ENCODE measurements at places on chromosomes 5 and 9.
A peak's percentile ranks its signal among the peaks of the same experiment; 100 is the strongest.

- DNase-seq = no peak
These were observed 312.3 kb downstream of the MED10 start for GRCh38 chr5:6066016-6066415.

DNA sequence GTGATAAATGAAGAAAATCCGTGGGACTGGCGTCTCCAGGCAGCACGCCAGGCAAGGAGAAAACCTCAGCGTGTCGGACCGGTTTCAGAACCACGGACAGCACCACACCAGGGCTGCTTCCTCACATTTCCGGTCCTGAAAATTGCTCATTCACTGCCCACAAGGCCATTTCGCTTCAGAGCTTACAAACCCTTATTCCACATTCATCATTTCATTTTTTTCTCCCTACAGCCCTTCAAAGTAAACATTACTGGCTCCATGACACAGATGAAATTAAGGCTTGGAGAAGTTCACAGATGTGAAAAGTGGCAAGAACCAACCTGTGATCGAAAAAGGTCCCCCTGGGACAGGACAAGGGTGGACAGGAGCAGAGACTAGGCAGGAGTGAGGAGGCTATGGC lies 1.5 kb upstream of the GPRIN1 start:
- peak; percentile 83 for DNase-seq

- DNase-seq = peak; percentile 72
These were observed 6.6 kb upstream of the NFIB start for GRCh38 chr9:14320271-14321181.

GRCh38 chr5:57695179-57695578 lies 212.6 kb upstream of the ACTBL2 start:
- no peak for DNase-seq

DNA sequence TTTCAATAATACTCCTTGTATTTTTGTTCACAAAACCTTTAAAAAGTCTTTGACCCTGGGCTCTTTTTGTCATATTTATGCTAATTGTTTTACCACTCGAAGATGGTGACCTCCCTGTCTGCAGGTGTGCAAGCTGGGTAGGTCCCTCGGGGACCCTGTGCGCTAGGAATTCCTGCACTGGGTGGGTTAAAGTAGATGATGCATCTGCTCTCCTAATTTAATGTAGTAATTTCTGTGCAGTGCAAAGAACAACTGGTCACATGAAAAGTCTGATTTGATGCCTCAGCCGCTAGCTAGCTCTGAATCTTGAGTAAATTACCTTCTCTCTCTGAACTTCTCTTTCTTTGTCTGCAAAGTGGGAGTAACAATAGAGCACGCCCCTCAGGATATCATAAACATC lies 139.1 kb upstream of the OTULINL start:
- DNase-seq = no peak

- no peak for DNase-seq
These were observed 19.9 kb downstream of the GDA start for GRCh38 chr9:72169178-72169577.

DNA sequence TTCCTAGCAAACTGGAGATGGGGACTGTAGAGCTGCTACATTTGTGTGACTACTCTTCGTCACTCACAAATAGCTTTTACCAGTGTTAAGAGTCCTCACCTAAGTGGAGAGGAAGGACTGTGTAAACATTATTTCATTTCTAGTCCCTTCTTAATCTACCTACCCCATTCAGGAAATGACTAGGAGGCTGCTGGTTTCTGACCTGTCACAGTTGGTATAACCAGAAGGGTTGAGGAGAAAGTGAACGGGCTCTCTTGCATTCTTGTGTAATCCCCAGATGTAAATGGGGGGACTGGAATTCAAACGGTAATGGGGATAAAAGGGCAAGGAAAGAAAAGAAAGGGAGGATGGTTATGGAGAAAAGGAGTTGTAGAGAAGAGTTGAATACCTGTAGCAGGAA lies 35.4 kb upstream of the BNIP1 start:
- DNase-seq = no peak

- DNase-seq = no peak
These were observed 182.8 kb downstream of the ICE1 start for GRCh38 chr5:5605170-5605764.

- DNase-seq = no peak
These were observed 53.0 kb downstream of the ZNF622 start for GRCh38 chr5:16412556-16412955.

- peak; percentile 57 for DNase-seq
These were observed 1.8 kb downstream of the LPCAT1 start for GRCh38 chr5:1521671-1522600.

GRCh38 chr9:8904771-8905515 lies 1105.4 kb upstream of the DMAC1 start:
- no peak for DNase-seq

DNA sequence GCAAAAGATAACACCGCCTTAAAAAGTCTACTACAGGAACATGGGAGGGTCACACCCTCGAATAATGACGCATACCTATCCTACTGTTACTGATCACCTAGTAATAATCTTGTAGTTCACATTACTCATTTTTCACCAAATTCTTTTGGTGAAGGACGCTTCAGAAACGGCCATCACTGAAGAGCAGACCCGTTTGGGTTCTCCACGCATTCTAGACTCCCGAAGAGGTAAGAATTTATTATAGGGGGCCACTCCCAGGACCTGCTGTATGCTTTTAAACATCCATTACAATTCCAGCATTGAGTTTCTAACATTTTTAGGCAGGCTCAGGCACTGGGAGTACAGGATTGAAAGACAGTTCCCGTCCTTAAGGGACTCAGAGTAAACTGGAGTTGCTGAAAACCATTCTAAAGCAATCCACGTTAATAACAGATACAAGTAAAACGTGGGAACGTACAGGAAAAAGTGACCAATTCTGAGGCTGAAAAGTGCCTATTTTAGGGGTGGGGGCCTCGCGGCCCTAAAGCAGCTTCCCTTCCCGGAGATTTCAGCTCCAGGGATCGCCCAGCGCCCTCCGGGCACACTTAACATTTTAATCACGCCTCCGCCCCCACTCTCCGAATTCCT lies at the start of gene FER:
Gene FER, plus strand, starts transcription at position 124 of the 627 bp plus-strand sequence. CDS start 50,286 bp downstream, outside the sequence.
- no peak for DNase-seq

DNA sequence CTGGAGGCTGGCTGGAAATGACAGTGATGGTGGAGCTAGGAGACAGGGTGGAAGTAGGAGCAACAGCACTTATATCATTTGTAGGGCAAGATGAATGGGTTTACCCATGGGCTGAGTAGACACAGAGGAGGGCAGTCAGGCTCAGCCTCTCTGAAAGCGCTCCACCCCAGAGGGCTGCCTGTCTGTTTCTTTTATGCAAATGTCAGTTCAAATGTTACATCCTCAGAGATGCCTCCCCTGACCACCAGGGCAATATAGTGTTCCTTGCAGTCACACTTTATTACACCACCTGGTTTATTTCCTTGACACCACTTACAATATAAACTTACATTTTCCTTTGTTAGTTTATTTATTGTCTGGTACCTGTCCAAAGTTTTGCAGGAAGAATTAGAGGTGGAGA lies 159.5 kb upstream of the IL12B start:
- no peak for DNase-seq

GRCh38 chr5:146079695-146080373 lies 25.5 kb downstream of the PLAC8L1 start:
- no peak for DNase-seq

Data from right forelimb (tissue), 1 donor.